Neural progenitor cell (in vitro differentiated cells): ENCODE measurements at places on chromosomes 5 and 9.
A peak's percentile ranks its signal among the peaks of the same experiment; 100 is the strongest.

- no peak overlapping the region for H3K4me3 ChIP-seq
- H3K27ac ChIP-seq = no peak overlapping the region
- DNase-seq = peak; percentile 29
- no peaks in the 10 kb centered on the region for H3K4me1 ChIP-seq
- H3K27me3 ChIP-seq = no peaks in the 10 kb centered on the region
Observed at GRCh38 chr9:37972351-37972848, 68.5 kb upstream of the SLC25A51 start.

- no peak for DNase-seq
- no peak overlapping the region for H3K4me3 ChIP-seq
Observed at GRCh38 chr5:173239233-173239593, 4.2 kb upstream of the NKX2-5 start.

DNA sequence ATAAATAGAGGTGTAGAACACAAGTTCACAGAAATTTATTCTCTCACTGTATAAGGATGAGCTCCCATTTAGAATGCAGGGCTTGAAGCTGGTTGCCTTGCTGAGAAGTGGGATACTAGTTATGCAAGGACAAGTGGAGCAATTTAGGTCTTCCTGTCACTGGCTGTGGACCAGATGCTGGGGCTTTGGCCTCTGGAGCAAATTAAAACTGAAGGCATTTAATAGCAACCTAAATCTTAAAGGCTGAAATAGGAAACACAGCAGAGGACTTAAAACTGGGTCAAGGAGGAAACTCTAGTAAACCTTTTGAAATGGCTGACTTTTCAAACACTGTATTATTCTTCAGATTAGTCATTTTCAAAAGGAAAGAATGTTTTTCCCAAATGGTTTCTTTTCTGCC lies 319.4 kb downstream of the RAB3C start:
- H3K27ac ChIP-seq = no peak overlapping the region
- H3K4me3 ChIP-seq = no peak overlapping the region
- H3K4me1 ChIP-seq = peaks cover 12% of the 10 kb centered on the region
- H3K36me3 ChIP-seq = no peaks in the 10 kb centered on the region
- no peak for DNase-seq

DNA sequence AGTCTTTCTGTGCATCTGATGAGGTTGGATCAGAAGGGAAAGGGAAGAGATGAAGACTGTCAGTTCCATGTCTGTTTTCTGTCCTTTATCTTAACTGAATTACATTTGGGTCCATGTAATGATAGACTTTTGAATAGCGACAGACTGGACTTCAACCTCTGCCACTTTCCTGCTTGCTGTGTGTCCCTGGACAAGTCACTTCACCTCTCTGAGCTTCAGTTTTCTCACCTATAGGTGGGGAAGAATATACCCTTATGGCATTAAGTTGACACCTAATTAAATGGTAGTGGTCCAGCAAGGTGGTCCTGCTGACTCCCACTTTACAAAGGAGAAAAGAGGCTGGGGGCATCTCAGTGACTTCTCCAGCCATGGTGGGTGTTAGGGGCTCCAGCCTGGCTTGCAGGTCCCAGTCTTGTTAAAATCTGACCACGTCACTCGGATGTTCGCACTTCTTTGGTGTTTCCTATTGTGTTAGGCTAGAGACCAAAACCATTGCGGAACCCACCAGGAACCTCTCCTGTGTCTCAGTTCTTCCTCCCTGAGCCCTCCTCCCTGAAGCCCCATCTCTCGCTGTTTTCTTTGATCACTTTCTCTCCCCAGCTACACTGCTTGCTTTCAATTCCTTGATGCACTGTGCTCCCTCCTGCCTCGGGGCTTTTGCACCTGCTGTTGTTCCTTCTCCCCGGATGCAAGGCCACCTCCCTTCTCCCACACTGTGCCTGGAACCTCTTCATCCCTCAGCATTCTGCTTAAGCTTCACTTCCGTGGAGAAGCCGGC lies 256.5 kb downstream of the NSG2 start:
- no peaks in the 10 kb centered on the region for H3K36me3 ChIP-seq
- no peak overlapping the region for H3K4me3 ChIP-seq
- no peak overlapping the region for H3K27ac ChIP-seq
- no peak for DNase-seq

- H3K4me3 ChIP-seq = no peak overlapping the region
- no peak overlapping the region for H3K27ac ChIP-seq
Observed at GRCh38 chr5:44983006-44983405, 174.3 kb downstream of the MRPS30 start.

DNA sequence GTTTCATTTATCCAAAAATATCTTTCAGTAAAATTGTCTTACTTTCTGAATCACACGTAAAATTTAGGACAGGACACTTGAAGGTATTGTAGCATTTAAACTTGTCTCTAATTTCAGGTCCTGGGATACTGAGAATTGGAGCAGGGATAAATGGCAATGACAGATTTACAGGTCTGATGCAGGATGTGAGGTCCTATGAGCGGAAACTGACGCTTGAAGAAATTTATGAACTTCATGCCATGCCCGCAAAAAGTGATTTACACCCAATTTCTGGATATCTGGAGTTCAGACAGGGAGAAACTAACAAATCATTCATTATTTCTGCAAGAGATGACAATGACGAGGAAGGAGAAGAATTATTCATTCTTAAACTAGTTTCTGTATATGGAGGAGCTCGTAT lies 99.2 kb downstream of the ADGRV1 start:
- H3K27ac ChIP-seq = no peak overlapping the region
- H3K27me3 ChIP-seq = no peaks in the 10 kb centered on the region
- H3K36me3 ChIP-seq = peaks cover 25% of the 10 kb centered on the region
- no peaks in the 10 kb centered on the region for H3K4me1 ChIP-seq
- DNase-seq = no peak

DNA sequence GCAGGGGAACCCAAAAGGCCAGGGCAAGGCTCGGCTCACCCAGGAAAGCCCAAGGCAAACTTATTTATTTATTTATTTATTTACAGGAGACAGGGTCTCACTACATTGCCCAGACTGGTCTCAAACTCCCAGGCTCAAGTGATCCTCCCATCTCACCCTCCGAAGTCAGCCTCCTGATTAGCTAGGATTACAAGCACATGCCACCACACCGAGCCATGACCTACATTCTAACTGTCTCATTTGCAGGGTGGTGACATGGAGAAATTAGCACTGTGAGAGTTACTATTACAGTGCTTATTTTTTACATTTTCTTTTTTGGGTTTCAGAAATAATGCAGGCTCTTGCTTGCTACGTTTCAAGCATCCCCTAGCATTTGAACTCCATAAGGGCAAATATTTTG lies 18.1 kb downstream of the ARHGEF37 start:
- no peaks in the 10 kb centered on the region for H3K27me3 ChIP-seq
- H3K27ac ChIP-seq = no peak overlapping the region
- no peak for DNase-seq
- no peaks in the 10 kb centered on the region for H3K36me3 ChIP-seq

GRCh38 chr9:132175431-132175830 lies 13.6 kb downstream of the NTNG2 start:
- no peak overlapping the region for H3K4me3 ChIP-seq
- no peaks in the 10 kb centered on the region for H3K27me3 ChIP-seq
- H3K36me3 ChIP-seq = no peaks in the 10 kb centered on the region
- no peak overlapping the region for H3K27ac ChIP-seq
- no peak for DNase-seq

DNA sequence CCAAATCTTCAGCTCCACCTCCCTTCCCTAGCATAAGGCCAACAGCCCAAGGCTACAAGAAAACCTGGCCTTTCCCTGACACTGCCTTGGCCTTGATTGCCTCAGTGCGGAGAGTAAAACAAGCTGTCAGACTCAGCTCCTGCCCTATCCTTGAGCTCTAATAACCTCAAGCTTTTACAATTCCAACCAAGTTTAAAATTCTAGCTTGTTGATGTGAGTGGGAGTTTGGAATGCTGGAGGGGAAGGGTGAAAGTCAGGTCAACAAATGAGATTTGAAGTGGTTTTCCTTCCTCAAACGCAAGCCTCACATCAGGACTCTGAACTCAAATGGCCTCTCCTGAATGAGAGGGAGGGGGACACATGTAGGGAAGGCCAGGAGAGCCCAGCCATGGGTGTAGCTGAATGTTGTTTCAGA lies 197.0 kb upstream of the VLDLR start:
- H3K4me1 ChIP-seq = peaks cover 16% of the 10 kb centered on the region
- no peak overlapping the region for H3K4me3 ChIP-seq
- no peaks in the 10 kb centered on the region for H3K36me3 ChIP-seq
- no peak overlapping the region for H3K27ac ChIP-seq

DNA sequence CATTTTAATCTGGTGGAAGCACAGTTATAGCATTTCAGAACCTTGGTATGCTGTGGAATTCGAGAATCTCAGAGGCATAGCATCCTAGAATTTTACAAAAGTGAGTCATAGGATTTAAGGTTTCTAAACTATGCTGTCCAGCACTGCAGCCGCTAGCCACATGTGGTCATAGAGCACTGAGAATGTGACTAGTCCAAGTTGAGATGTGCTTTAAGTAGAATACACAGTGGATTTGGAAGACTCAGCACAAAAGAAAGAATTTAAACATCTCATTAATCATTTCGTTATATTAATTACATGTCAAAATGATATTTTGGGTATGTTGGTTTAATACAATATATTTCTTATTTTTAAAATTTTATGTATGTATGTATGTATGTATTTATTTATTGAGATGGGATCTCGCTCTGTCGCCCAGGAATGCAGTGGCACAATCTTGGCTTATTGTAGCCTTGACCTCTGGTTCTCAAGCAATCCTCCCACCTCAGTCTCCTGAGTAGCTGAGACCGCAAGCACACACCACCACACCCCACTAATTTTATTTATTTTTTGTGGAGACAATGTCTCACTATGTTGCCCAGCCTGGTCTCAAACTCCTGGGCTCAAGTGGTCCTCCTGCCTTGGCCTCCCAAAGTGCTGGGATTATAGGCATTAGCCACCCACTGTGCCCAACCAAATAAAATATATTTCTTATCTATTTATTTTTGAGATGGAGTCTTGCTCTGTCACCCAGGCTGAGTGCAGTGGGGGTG lies 20.4 kb upstream of the RPS14 start:
- no peaks in the 10 kb centered on the region for H3K4me1 ChIP-seq
- no peaks in the 10 kb centered on the region for H3K27me3 ChIP-seq
- no peak overlapping the region for H3K27ac ChIP-seq
- H3K36me3 ChIP-seq = no peaks in the 10 kb centered on the region
- H3K4me3 ChIP-seq = no peak overlapping the region

DNA sequence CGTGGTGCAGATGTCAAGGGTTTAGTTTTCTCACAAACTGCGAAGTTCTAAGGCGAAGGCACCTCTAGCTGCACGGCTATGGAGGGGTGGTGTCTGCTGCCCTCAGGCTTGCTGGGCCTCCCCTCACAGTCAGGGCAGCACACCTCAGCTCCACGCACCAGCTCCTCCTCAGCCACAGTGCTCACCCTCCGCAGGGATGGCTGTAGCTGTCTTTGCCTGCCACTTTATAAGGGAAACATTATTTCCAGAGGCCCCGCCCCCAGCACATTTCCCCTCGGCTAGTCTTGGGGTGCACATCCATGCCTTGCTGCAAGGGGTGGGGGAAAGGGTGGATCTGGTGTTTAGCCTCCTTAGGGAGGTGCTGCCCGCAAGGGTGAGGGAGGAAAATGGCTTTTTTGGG lies 154.6 kb downstream of the TRIO start:
- no peak overlapping the region for H3K27ac ChIP-seq
- DNase-seq = no peak
- H3K36me3 ChIP-seq = peaks cover 7% of the 10 kb centered on the region
- no peak overlapping the region for H3K4me3 ChIP-seq
- peaks cover 27% of the 10 kb centered on the region for H3K4me1 ChIP-seq
- no peaks in the 10 kb centered on the region for H3K27me3 ChIP-seq

GRCh38 chr5:124034083-124034700 lies 522.2 kb downstream of the CSNK1G3 start:
- H3K27ac ChIP-seq = no peak overlapping the region
- DNase-seq = no peak
- no peak overlapping the region for H3K4me3 ChIP-seq
- H3K4me1 ChIP-seq = peaks cover 12% of the 10 kb centered on the region
- H3K36me3 ChIP-seq = no peaks in the 10 kb centered on the region
